ENCODE measurements at places on chromosomes 3 and 15.

DNA sequence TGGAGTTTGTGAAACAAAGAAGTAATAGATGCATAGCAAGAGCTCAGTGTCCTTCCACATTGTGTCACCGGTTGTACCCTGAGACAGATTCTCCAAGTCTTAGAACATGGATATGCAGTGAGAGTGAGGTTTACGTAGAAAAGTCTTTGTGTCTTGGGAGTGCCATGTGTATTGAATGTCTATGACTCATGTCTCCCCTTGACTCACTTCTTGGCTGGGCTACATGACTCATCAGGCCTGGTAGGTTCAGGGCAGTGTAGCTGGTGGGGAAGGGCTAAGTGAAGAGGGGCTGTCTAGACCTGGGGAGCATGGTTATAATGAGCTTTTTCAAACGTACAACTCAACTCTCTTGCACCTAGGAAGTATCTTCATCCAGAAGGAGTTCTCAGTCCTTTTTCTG lies 167.4 kb downstream of the GAP43 start:
- peak; percentile 97 for DNase-seq

DNA sequence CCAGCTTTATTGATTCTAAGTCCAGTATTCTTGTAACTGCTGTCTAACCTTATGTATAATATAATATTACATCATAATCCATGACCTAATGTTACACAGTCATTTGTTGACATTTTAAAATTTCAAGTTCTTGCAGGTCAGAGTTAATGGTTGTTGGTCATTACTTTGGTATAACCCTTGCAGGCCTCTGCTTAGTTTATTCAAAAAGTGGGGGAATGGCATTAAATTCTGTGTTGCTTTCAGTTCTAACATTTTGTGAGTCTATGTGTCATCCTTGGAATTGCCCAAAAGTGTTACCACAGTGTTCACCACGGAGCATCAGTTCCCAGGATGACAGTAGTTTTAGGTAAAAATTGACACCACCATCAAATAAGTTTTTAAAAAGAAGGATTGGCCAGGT lies 174.8 kb upstream of the BCL6 start:
- no peak for DNase-seq

DNA sequence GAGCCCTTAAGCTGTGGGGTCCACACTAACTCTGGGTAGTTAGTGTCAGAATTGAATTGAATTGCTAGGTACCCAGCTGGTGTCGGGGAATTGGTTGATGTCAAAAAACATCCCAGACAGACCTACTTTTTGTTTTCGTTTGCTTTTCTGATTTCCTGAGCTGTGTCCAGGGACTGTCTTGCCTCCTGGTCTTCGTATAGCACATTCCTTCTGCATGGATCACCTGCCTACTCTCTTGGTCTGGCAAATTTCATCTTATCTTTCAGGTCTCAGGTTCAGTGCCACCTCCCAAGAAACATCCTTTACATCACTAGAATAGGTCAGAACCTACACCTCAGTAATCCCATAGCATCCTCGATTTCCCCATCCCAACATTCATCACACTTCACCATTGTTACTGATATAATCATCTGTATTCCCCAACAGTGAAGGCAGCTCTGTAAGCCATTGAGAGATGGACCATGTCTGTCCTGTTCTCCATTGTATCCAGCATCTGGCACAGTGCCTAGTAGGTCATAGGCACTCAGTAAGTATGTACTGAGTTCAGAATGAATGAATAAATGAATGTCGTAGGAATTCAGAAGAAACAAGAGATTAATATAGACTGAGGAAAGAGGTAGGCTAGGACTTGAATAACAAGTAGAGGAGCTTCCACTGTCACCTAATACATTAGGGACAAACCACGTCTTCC lies 81.2 kb downstream of the ANP32A start:
- DNase-seq, result no peak

DNA sequence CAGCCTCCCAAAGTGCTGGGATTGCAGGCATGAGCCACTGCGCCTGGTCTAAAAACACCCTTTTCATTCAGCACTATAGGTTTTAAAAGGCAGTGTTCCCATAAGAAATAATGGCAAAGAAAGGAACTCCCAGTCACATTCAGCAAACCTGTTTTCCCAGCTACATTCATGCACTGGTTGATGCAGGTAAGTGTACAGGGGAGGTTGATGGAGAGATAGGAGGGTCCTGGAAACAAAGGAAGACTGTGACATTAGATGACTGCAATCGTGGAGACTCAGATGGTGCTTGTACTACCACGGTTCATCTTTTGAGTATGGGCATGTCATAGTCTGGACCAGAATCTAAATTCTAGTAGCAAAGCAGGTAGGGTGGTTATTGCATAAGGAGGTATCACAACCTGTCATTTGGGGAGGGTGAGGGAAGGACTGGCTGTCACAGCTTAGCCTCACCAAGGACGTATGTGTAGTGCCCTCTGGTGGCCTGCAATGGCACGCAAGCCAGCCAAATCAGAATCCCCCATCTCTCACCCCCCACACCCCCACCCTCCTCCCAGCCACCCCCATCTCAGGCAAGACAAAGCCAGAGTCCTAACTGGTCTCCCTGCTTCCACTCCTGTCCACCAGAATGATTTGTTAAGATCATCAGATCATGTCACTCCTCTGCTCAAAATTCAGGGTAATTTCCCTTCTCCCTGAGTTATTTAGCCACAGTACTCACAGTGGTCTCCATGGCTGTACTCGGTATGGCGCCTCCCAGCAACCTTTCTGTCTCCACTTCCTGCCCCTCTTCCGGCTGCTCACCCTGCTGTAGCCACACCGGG lies 28.8 kb upstream of the UBL7 start:
- DNase-seq, result peak; percentile 42

DNA sequence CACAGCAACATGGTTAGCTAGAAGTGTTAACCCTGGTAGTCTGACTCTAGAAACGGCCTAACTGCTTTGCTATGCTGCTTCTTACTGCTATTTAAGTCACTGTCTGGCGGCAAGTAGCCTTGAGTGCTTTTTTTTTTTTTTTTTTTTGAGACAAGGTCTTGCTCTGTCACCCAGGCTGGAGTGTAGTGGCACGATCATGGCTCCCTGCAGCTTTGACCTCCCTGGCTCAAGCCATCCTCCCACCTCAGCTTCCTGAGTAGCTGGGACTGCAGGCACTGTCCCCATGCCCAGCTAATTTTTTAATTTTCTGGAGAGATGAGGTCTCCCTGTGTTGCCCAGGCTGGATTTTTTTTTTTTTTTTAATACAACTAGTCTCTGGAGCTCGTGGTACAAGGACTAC lies 93.2 kb downstream of the ITPR1 start:
- no peak for DNase-seq

DNA sequence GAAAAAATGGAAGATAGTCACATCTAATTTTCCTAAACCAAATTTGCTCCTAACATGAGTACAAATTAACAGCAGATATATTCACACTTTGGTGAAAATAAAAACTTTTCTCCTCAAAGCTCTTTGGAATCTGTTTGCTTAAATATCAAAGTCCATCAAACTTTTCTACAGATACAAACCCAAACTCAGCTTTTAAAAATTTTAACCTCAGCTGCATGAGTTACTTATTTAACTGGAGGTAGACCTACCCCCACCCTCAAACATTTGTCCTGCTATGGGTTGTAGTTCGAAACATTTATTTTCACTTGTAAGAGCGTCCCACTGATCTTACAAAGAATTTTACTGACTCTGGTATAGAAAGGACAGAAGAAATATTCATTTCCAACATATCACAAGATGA lies 8.9 kb upstream of the XYLB start:
- no peak for DNase-seq

DNA sequence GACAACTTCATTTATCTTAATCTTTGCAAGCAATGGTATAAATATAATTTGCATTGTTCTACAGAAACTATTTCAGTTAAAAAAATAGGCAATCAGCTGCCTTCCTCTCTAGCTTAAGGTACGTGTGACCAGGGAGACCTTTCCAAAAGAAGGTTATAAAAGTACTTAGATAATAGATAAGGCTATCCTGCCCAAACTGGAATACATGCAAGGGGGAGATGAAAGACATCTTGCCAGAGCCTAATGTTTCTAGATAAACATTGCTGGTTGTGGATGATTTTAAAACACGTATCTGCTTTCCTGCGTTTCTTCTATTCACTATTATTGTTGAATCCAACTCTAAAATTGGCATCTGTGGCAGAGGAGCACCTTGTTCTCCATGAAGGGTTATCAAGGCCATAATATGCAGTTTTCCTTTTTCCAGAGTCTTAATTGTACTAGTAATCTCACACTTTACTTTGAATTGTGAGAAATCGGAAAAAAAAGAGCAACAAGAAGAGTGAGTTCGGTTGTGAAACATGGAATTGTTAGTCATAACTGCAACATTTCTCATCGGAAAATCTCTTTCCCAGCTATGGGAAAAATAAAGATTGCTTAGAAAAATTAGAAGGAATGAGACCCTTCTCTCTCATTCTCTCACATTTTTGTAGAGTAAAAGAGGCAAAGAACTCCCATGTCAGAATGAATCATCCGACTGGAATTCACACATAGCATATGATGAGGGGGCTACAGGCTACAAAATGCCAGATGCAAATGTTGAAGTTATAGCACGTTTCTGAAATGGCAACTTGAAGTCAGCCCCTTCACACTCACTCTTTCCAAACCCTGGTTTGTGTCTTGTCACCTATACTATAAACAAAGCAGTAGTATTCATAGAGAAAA lies 936.1 kb upstream of the NR2F2 start:
- DNase-seq, result peak; percentile 76

GRCh38 chr15:90930861-90931574 lies 1.3 kb downstream of the HDDC3 start:
- no peak for DNase-seq

GRCh38 chr3:141387516-141387915 lies 19.2 kb downstream of the ZBTB38 start:
- DNase-seq, result no peak

- peak; percentile 82 for DNase-seq
Observed at GRCh38 chr3:36911990-36912804, 32.7 kb downstream of the TRANK1 start.

GRCh38 chr3:109597444-109597843 lies 260.1 kb upstream of the DPPA4 start:
- DNase-seq, result no peak

DNA sequence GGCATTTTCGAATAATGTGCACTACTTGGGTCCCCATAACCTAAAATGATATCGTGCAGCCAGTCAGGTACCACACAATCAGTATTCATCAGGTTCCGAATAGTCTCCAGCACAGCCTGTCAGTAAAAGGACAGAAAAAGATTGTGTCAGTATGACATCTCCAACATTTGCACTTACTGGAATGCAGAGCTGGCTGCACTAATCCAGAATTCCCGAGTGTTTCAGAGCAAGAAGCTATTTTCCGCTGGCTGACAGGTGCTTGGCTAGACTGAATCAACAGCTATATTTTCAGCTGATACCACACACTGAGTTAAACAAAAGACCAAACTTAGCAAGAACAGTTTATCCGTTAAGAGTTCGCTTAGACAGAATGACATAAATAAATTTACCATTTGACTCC lies 68.8 kb downstream of the AQR start:
- DNase-seq, result no peak

DNA sequence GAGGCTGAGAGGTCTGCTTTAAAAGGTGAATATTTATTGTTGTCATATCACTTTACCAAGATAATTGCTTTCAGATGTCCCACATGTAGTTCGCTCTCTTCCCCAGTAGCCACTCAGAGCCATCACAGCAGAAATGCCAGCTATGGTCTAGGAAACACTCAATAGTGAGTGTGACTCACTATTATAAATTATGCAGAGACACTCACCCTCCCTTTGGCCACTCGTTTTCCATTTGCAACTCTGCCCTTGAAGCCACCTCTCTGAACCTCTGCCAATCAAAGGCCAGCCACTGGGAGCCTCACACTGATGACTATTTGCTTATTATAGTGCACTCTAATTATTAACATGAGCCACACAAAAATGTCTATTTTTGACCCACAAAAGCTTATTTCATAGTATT lies 328.1 kb upstream of the ATP10A start:
- peak; percentile 28 for DNase-seq

- no peak for DNase-seq
Observed at GRCh38 chr15:56411122-56411749, 46.0 kb downstream of the TEX9 start.

GRCh38 chr3:29466442-29466841 lies 185.6 kb downstream of the RBMS3 start:
- no peak for DNase-seq

GRCh38 chr3:8562081-8562595 lies 60.5 kb downstream of the LMCD1 start:
- no peak for DNase-seq

DNA sequence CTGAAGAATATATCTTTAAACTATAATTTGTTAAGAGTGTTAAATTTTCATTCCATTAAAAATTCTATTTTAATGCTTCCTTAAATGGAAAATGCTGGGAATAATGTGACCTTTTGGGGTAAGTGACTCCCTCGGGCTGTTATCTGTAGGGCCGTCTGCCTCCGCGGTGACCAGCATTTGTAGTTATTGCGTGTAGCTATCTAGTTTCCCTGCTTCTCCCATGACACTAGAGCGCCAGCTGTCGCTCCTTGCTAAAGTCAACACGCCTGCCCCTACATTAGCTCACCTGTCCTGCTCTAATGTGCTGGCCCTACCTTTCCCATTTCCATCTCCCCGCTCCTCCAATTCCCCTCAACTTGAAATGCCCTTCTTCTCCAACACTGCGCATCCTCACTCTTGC lies 12.4 kb upstream of the CHRM5 start:
- no peak for DNase-seq

DNA sequence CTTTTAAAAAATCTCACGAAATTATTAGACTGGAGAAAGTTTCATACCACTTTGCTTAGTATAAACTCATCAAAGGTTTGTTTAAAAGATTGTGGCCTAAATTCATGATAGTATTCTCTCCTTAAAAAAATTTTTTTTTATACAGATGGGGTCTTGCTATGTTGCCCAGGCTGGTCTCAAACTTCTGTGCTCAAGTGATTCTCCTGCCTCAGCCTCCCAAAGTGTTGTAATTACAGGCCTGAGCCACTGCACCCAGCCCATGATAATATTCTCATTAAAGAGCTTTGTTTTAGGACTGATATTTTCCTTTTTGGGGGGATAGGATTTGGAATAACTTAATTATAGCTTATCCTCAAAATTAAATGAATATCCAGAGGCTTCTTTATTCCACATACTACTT lies 19.9 kb downstream of the ECT2 start:
- no peak for DNase-seq

GRCh38 chr15:75732177-75732808 lies 19.6 kb upstream of the CSPG4 start:
- no peak for DNase-seq

- DNase-seq, result peak; percentile 90
Observed at GRCh38 chr15:62099094-62099601, 32.4 kb downstream of the C2CD4A start.

GRCh38 chr3:174957081-174957480 lies 97.9 kb downstream of the NAALADL2 start:
- DNase-seq, result peak; percentile 52

GRCh38 chr3:170829546-170830272 lies 40.3 kb downstream of the RPL22L1 start:
- DNase-seq, result no peak

GRCh38 chr3:77539014-77539413 lies 499.1 kb downstream of the ROBO2 start:
- DNase-seq, result no peak

- DNase-seq, result no peak
Observed at GRCh38 chr3:14845180-14845579, 26.4 kb downstream of the FGD5 start.

GRCh38 chr15:69067296-69067695 lies 52.8 kb downstream of the NOX5 start:
- no peak for DNase-seq

GRCh38 chr15:63330926-63331325 lies 50.7 kb downstream of the CA12 start:
- no peak for DNase-seq

GRCh38 chr3:181700168-181701087 lies 11.3 kb upstream of the SOX2 start:
- peak; percentile 75 for DNase-seq

GRCh38 chr3:132196113-132196512 lies 121.1 kb upstream of the ACP3 start:
- no peak for DNase-seq

Measured in fibroblast of skin of abdomen (primary cell).